ENCODE measurements at places on chromosomes 6 and 20. TPM values are rescaled to one million over a fixed set of nuclear protein-coding genes. Genes with fewer than 3 reads are reported as not detected.

DNA sequence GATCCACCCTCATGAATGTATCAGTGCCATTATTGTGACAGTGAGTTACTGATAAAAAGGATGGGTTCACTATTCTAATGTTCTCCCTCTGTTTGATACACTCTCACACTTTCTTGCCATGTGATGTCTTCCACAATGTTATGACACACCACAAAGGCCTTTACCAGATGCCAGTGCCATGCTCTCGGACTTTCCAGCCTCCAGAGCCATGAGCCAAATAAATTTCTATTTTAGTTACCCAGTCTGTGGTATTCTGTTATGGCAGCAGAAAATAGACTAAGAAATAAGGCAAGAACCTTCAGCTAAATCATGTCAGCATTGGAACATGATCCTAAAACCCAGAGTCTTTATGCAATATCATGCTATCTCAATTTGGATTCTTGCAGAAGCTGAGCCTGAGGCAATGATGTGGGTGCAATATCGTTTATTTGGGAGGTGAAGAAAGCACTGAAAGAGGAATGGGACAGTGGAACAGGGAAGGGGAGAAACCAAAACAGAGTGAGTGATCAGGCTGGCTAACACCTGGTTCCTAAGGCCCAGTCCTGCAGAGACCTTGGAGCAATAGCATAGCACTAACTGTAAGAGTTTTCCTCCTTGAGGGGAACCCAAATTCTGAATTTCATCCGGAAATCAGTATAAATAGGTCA lies 130.4 kb upstream of the LRFN2 start:
- no peak for DNase-seq

DNA sequence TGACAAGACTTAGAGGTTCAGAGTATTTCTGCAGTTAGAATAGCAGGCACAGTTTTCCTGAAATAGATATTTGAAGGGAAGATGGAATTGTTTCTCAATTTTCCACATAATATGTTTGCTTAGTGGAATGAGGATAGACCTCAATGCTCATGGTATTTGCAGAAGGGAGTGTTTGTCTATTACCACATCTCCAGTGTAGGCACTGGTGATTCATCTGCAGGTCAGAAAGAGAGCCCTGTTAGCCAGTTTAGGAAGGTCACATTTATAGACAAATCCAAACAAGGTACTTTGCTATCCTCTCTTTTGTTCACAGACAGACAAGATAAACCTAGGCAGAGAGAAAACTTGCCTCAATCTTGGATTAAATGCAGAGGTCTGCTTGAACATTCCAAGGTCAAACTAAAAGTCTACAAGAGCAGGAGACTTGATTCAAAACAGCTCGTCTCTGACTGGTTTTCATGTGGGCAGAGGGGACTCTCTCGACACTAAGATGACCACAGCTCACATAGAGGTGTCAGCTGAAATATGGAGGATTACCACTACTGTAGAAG lies 22.8 kb downstream of the ISM1 start:
- no peak for DNase-seq

DNA sequence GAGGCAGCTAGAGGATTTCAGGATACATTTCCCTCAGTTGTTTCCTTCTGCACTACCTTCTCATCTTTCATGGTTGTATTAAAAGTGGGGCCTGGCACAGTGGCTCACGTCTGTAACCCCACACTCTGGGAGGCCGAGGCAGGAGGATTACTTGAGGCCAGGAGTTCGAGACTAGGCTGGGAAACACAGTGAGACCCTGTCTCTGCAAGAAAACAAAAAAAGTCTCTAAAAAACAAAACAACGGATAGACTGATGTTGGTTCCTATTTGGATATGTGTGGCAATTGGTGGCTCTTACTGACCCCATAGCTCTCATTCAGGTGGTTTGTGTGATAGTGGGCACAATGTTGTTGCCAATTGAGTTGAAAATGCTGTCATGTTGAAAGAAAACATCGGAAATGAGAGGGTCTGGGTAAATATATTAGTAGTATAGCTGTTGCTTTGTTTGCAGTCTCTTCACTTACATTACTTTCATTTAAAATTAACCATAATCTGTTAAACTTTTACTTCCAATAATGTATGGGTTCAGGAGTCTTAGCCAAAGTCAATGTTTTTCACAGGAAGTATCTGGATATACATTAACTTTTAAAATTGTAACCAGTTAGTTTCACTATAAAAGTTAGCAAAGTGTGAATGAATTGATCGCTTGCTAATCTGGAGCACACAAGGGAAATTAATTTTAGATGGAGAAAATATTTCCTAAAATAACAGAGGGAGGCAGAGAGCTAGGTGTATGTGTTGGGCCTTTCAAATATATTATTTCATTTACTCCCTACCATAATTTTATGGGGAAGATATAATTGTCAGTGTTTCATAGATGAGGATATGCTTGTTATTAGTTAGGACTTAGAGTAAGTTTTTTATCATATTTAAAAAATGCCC lies 31.1 kb downstream of the UTRN start:
- no peak for DNase-seq

GRCh38 chr20:58627212-58628072 lies 23.6 kb upstream of the STX16 start:
- no peak for DNase-seq

GRCh38 chr6:89805814-89806371 lies 13.7 kb downstream of the MDN1 start:
- DNase-seq, result no peak

Gene ADAM33
- not detected for total RNA-seq

- no peak for DNase-seq
These were observed at the start of gene TREM2 for GRCh38 chr6:41162687-41163418. Gene TREM2, minus strand, starts transcription at chr6:41163116. Its CDS starts 34 bp downstream, at chr6:41163082.

DNA sequence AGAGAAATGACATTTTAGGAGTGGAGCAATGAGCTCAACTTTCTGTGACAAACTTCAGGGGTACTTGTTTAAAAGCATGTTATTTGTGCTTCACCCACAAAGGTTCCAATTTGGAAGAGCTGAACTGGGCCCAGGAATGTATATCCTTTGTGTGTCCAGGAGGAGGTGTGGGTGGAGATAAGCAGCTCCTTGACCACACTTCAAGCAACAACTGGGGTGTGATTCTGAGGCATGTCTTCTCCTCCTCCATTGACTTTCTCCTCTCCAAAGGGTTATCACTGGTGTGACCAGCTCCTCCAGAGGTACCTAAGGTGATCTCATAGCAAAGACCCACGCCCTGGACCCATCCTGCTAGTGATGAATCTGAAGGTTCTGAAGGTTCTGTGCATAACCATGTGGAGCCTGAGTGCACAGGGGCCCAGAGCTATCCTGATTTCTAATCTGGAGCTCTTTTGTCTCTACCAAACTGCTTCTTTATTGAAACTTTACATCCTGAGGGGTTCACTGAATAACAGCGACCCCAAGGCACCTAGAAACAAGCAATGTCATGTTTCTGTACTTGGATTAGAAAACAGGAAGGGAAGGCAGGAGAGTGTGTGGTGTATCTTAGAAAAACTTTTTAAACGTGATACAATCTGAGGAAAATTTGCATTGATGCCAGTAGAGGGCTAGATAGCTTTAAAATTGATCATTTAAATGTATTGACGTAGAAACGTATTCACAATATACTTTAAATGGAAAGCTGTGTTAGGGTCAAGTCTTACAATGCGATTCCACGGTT lies 60.9 kb upstream of the CD93 start:
- DNase-seq, result no peak

GRCh38 chr20:38763616-38764015 lies 15.4 kb downstream of the ACTR5 start:
- no peak for DNase-seq

Gene MEP1A
- total RNA-seq, result not detected

All from glomerular endothelial cell (primary cell).